ENCODE measurements at places on chromosomes 7 and 10. TPM values are rescaled to one million over a fixed set of nuclear protein-coding genes. Genes with fewer than 3 reads are reported as not detected.

Gene CC2D2B
- total RNA-seq: 1.6 TPM

Gene IDI2
- total RNA-seq: not detected

Gene GPR15LG
- not detected for total RNA-seq

Gene NAT16
- total RNA-seq: not detected

Gene ABCB1
- total RNA-seq: under 0.01 TPM

Gene ANKRD1
- 14.1 TPM for total RNA-seq

Gene GBX1
- total RNA-seq: not detected

All from skeletal muscle tissue (tissue), 5 donors.